ENCODE measurements at places on chromosomes 6 and 20.

- DNase-seq: no peak
Observed at GRCh38 chr6:75428204-75428603, 65.4 kb downstream of the FILIP1 start.

DNA sequence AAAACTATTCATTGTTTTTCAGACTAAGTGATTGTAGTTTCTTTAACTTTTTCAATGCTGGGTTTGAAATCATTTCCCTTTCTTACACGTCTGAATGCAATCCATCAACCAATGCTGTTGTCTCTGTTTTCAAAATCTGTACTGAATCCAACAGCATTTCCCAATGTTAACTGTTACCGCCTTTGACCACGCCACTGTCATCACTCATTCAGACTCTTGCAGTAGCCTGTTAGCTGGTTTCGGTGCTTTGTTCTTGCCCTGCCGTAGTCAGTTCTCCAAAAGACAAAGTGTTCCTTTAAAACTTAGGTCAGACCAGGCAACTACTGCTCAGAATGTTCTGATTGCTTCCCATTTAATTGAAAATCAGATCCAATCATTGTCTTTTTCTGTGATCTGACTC, 131.3 kb downstream of the PLCB4 start:
- DNase-seq: no peak

DNA sequence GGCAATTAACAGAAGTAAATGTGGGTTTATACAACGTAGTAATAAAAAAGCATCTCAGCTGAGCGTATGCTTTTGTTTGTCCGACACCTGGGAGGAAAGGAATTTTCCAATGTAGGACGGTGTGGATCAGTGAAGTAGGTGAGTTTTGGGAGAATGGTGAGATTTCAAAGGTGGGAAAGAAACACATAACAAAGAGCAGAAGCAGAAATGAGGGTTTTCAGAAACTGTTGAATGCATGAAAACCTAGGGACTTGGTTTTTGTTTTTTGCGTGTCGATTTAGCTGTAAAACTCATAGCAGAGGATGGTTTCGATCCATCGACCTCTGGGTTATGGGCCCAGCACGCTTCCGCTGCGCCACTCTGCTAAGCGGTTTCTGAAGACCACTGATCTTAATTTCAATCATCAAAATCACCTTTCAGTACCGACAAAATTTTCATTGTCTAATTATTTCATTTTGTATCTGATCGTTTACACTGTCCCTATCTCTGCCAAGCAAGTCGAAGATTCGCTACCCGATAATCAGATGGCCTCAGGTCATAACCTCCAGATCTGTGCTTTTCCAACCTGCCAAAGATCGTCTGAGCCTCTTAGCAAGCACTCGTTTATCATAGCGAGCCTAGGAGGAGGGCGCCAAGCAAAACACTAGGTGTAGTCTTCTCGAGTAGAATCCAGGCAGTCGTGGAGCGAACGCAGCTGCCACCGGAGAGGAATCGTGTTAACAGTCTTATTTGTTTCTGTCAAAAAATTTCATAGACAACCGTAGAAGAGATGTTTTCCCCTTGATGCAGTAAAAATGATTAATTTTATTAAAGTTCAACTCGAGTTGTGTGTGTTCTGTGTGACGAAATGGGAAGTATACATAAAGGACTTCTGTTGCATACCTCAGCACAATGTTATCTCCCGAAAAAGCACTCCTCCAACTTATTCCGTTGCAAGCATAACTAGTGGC, 20.9 kb upstream of the POM121L2 start:
- DNase-seq: peak; percentile 26

DNA sequence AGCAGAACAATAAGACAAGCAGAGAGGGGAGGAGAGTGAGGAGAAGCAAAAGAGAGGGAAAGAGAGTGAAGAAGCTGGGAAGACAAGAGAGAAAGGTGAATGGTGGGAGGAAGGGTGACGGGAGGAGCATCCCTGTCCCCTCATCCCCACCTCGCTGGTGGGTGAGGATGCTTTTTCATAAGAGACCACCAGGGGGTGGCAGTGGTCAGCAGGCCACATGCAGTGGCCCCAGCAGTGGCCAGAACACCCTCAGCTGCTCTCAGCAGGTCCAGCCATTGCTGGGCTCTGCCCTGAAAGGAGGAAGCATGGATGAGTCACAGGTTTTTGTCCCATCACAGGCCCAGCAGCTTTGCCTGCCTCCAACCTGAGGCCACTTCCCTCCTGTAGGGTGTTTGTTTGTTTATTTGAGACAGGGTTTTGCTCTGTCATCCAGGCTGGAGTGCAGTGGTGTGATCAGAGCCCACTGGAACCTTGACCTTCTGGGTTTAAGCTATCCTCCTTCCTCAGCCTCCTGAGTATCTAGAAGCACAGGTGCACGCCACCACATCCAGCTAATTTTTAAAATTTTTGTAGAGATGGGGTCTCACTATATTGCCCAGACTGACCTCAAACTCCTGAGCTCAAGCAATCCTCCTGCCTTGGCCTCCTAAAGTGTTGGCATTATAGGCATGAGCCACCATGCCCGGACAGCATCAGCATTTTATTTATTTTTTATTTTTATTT, 24.0 kb downstream of the FGD2 start:
- peak; percentile 71 for DNase-seq

- no peak for DNase-seq
Observed at GRCh38 chr6:160111806-160112205, 9.8 kb upstream of the SLC22A1 start.

GRCh38 chr20:30513050-30513628, 744.3 kb upstream of the DEFB115 start:
- DNase-seq: no peak

GRCh38 chr6:38273325-38273724, 366.4 kb downstream of the BTBD9 start:
- DNase-seq: no peak

DNA sequence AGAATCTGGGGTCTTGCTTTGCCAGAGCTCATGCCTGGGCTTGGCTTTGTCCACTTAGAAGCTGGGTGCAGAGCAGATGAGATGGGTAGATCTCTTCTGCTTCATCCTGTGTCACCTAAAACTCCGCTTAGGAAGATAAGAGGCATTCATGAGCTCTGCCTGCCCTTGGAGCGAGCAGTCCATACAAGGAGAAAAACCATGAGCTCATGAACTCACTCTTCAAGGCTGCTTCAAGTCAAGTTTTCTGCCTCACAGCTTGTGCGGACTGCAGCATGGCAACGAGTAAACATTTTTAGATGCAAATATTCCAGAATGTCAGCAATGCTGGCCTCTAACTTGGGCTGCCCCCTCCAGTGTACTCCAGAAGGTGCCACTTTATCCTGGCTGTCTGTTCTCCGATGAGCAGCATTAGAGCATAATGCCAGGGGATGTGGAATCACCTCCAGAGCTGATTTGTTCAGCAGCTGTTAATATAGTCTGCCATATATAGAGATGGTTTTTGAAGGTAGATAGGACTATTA, 10.7 kb upstream of the UQCC2 start:
- DNase-seq: no peak

- DNase-seq: no peak
Observed at GRCh38 chr6:6545616-6546317, 42.8 kb upstream of the LY86 start.
